ENCODE measurements at places on chromosomes 1 and 21.

DNA sequence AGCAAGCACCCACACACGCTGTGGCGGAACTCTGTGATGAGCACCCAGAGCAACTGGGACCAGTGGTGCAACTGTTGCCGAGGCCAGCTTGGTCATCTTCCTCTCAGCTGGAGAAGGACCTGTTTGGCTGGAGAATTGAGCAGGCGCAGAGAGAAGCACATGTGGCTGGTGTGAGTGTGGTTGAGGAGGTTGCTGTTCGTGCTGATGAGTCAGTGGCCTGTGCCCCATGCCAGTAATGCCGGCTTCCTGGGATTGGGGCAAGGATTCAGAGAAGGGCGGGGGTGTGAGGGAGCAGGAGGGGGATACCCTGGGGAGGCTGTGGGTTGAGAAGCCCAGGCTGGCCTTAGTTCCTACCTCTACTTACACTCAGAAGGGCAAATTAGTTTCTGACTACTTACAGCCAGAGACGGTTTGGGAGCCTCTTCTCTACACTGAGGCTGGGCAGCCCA lies 57.5 kb upstream of the EPS8L3 start:
- no peak for DNase-seq

- no peak for DNase-seq
These were observed 4.3 kb downstream of the TIAM1 start for GRCh38 chr21:31339721-31340120.

- peak; percentile 53 for DNase-seq
These were observed 642 bp downstream of the TRIM62 start for GRCh38 chr1:33180911-33181890.

GRCh38 chr1:234972411-234973191 lies 156.0 kb downstream of the TOMM20 start:
- DNase-seq, result no peak

GRCh38 chr21:26281506-26281905 lies 110.9 kb upstream of the APP start:
- DNase-seq, result no peak

- no peak for DNase-seq
These were observed 3.8 kb downstream of the CCN1 start for GRCh38 chr1:85584264-85584781.

- DNase-seq, result no peak
These were observed 23.7 kb downstream of the NKAIN1 start for GRCh38 chr1:31216016-31216415.

GRCh38 chr1:193085263-193085662 lies 20.0 kb downstream of the GLRX2 start:
- DNase-seq, result no peak

All from activated T-helper 1 cell treated with anti-CD3 and anti-CD28 coated beads, Interleukin-2, amount 50 U/mL, for 16 hours (primary cell).